ENCODE measurements at places on chromosomes 6 and 20. TPM values are rescaled to one million over a fixed set of nuclear protein-coding genes. Genes with fewer than 3 reads are reported as not detected.
A peak's percentile ranks its signal among the peaks of the same experiment; 100 is the strongest.

Gene IRAK1BP1
- total RNA-seq, result 6.6 TPM

Gene ELOVL4
- 0.38 TPM for total RNA-seq

Gene RHAG
- total RNA-seq, result not detected

Gene STK35
- 16.5 TPM for total RNA-seq

Gene SLCO4A1
- 80.3 TPM for total RNA-seq

Gene CFAP61
- 2.6 TPM for total RNA-seq

Gene GDAP1L1
- not detected for total RNA-seq

Gene C6orf52
- total RNA-seq, result 1.5 TPM

Gene ME1
- total RNA-seq, result 3.3 TPM

Gene BMP5
- total RNA-seq, result 0.76 TPM

Gene NRN1
- 8.5 TPM for total RNA-seq

GRCh38 chr6:131918650-131919355 is 32.4 kb downstream of the CCN2 start:
- H3K27ac ChIP-seq, result no peak overlapping the region
- no peaks in the 10 kb centered on the region for H3K36me3 ChIP-seq
- H3K4me1 ChIP-seq, result no peaks in the 10 kb centered on the region
- DNase-seq, result no peak
- no peak overlapping the region for H3K4me3 ChIP-seq

DNA sequence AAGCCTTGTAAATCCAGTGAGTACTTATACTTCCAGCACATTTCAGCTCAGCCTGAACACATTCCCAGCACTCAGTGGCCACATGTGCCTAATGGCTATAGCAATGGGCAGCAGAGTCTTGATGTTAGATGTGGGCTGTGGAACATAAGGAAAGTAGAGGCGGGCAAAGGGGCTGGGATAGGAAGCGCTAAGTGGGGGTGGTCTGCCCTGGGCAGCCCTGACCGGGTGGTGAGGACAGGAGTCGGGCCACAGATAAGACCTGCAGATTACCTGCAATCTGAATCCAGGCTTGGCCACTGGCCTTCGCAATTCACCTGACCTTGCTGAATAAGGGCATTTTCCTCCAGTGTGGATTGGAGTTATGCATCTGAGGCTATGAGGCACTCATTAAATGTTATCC is 11.1 kb upstream of the HMGA1 start:
- no peaks in the 10 kb centered on the region for H3K4me1 ChIP-seq
- no peak for DNase-seq
- no peaks in the 10 kb centered on the region for H3K27me3 ChIP-seq
- no peak overlapping the region for H3K4me3 ChIP-seq
- no peak overlapping the region for H3K27ac ChIP-seq

DNA sequence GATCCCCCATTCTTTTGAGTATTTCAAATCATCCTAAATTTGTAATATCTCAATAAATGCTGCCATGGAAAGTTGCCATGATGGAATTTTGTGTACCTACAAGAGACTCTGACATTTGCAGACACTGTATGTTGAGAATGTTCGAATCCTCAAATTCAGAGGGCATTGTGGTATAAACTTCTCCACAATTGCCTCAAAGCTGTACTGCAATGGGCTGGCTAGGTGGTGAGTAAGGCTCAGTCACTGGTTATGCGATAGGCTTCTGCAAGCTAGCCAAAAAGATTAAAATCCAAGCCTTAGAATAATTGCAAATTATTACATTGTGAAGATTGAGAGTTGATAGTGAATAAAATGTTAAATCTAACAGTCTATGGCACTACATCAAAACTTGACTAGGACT is 130.2 kb upstream of the CEP162 start:
- no peaks in the 10 kb centered on the region for H3K36me3 ChIP-seq
- H3K4me1 ChIP-seq, result no peaks in the 10 kb centered on the region
- no peaks in the 10 kb centered on the region for H3K27me3 ChIP-seq
- no peak overlapping the region for H3K4me3 ChIP-seq
- no peak for DNase-seq
- no peak overlapping the region for H3K27ac ChIP-seq

GRCh38 chr6:66662196-66662595 is 955.2 kb upstream of the EYS start:
- H3K4me1 ChIP-seq, result no peaks in the 10 kb centered on the region
- peak; percentile 22 for DNase-seq
- H3K27me3 ChIP-seq, result no peaks in the 10 kb centered on the region
- no peaks in the 10 kb centered on the region for H3K36me3 ChIP-seq
- no peak overlapping the region for H3K27ac ChIP-seq

DNA sequence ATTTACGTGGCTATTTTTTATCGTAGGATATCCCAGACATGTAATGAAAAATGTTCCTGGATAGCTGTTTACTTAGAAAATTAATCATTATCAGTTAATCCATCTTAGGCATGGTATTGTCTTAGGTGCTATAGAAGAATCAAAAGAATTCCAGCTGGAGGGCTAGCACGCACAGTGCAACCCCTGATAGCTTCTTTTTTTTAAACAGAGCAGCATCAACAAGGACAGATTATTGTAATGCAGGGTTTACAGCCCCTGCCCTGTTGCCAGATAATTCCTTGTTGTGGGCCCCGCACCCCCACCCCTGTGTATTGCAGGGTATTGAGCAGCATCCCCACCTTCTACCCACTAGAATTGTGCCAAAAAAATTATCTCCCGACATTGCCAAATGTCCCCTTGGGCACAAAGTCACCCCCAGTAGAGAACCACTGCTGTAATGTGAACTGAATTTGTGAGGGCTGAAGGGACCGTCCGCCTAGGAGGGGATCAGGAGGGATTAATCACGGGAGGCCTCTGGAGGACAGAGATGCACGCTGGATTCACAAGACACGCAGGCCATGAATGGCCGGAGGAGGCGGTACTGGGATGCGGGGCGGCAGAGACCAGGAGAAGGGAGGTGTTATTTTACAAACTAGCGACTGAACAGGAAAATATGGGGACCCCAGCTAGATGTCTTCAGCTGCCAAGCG is 174.6 kb downstream of the ZDHHC14 start:
- no peaks in the 10 kb centered on the region for H3K36me3 ChIP-seq
- no peaks in the 10 kb centered on the region for H3K4me1 ChIP-seq
- no peak overlapping the region for H3K27ac ChIP-seq
- no peak overlapping the region for H3K4me3 ChIP-seq
- DNase-seq, result no peak

DNA sequence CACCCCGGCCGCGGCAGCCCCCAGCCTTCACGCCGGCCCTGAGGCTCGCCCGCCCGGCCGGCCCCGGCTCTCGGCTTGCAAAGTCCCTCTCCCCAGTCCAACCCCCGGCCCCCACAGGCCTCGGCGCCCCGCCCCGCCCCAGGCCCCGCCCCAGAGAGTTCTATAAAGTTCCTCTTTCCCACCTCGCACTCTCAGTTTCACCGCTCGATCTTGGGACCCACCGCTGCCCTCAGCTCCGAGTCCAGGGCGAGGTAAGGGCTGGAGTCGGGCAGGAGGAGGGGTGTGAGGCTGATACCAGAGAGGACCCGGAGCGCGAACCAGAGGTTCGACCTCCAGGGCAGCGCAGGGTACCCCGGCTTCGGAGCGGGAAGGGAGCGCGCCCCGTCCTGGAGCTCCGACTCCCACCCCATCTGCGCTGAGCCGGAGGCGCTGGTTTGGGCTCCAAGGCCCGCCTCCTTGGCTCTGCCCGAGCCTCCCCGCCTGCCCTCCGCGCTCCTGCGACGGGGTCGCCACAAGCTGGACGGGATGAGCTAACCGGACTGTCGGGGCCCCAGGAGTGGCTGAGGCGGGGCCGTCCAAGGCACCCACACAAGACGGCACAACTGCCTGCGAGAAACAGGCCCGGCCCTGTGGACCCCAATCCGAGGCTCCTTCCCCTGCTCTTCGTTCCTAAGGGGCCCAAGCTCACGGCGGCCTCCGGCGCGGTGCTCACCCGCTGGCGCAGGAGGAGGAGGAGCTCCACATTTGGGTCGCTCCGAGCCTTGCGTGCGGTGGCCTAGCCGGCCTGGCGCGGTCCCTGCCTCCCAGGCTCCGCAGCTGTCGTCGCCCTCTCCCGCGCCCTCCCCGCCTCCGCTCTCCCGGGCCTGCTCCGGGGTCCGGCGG is at the start of gene IRF4:
Gene IRF4 (plus strand): TSS at position 194 of the 882 bp plus-strand sequence. CDS start 1,401 bp downstream, outside the sequence.
- no peaks in the 10 kb centered on the region for H3K4me1 ChIP-seq
- H3K36me3 ChIP-seq, result no peaks in the 10 kb centered on the region
- H3K4me3 ChIP-seq, result no peak within 1 kb of the TSS

- H3K27me3 ChIP-seq, result no peaks in the 10 kb centered on the region
- no peak overlapping the region for H3K4me3 ChIP-seq
- peaks cover 9% of the 10 kb centered on the region for H3K4me1 ChIP-seq
- peak; percentile 61 for DNase-seq
These were observed 83.4 kb downstream of the JARID2 start for GRCh38 chr6:15329197-15329671.

DNA sequence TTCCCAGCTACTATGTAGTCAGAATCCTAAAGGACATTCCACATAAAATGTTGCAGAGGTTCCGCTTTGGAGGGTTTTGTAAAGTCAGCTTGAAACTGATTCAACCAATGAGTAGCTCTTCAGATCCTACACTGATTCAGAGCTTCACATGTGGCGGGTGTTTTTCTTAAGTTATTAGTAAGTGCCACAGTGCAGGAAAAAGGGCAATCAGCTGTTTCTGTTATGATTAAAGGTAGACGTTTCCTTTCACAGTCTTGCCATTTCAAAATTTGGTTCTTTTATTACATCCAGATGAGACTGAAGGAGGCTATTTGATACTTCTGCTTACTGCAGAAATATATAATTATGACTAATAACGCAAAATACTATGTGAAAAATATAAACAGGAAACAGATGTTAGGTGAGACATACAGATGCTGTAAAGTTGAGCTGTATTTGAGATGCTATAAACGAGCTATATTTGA is 443.9 kb downstream of the CDKAL1 start:
- no peak overlapping the region for H3K4me3 ChIP-seq
- no peak overlapping the region for H3K27ac ChIP-seq
- H3K4me1 ChIP-seq, result no peaks in the 10 kb centered on the region
- H3K36me3 ChIP-seq, result no peaks in the 10 kb centered on the region
- no peaks in the 10 kb centered on the region for H3K27me3 ChIP-seq

- H3K27ac ChIP-seq, result peak overlapping the region; percentile 35
- peaks cover 7% of the 10 kb centered on the region for H3K4me1 ChIP-seq
- no peak for DNase-seq
- H3K27me3 ChIP-seq, result no peaks in the 10 kb centered on the region
- no peaks in the 10 kb centered on the region for H3K36me3 ChIP-seq
These were observed 73.1 kb downstream of the HIVEP2 start for GRCh38 chr6:142871910-142872331.

GRCh38 chr6:39322306-39322850 is at the start of gene KCNK16:
TSS of gene KCNK16 (minus strand) at chr6:39322702. CDS start at chr6:39322540, 162 bp downstream.
- H3K36me3 ChIP-seq, result no peaks in the 10 kb centered on the region
- H3K4me3 ChIP-seq, result no peak within 1 kb of the TSS
- H3K4me1 ChIP-seq, result no peaks in the 10 kb centered on the region

DNA sequence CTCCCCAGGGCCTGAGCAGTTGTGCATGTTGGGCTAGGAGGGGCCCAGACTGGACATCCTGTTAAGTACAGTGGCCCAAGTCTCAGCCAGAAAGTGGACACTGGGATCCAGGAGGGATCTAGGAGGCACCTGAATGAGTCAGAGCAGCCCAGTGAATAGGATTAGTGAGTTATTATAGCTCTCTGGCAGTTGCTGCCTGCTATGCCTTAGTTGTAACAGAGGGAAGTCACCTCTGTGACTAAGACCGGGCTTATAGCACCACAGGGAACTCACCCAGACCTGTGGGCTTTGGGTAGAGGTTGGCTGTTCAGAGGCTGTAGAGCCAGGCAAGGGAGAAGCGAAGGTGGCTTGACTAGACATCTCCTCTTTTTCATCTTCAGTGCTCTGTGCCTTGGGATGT is 39.0 kb upstream of the AAR2 start:
- H3K27me3 ChIP-seq, result no peaks in the 10 kb centered on the region
- peaks cover 47% of the 10 kb centered on the region for H3K36me3 ChIP-seq
- no peak for DNase-seq
- no peaks in the 10 kb centered on the region for H3K4me1 ChIP-seq
- no peak overlapping the region for H3K27ac ChIP-seq
- H3K4me3 ChIP-seq, result no peak overlapping the region

- H3K36me3 ChIP-seq, result no peaks in the 10 kb centered on the region
- H3K27me3 ChIP-seq, result no peaks in the 10 kb centered on the region
- H3K4me1 ChIP-seq, result no peaks in the 10 kb centered on the region
- no peak overlapping the region for H3K4me3 ChIP-seq
These were observed 1207.2 kb upstream of the CITED2 start for GRCh38 chr6:140581601-140582000.

DNA sequence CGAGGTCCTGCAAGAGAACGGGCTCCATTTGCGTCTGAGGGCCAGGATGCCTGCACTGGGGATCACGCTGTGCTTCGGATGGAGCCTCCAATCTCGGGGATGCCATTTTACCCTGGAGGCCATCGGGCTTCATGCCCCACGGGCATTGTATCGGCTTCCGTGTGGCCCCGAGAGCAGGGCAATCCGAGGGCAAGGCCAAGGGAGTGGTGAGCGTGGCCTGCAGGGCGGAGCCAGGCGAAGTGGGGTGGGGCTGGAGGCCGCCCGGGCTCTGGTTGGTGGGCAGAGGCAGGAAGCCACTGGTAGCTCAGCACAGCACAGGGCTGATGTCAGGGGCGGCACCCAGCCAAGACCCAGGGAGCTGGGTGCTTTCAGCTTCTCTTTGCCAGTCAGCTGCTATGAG is 57.5 kb upstream of the BHLHE23 start:
- no peak overlapping the region for H3K4me3 ChIP-seq
- no peaks in the 10 kb centered on the region for H3K27me3 ChIP-seq

DNA sequence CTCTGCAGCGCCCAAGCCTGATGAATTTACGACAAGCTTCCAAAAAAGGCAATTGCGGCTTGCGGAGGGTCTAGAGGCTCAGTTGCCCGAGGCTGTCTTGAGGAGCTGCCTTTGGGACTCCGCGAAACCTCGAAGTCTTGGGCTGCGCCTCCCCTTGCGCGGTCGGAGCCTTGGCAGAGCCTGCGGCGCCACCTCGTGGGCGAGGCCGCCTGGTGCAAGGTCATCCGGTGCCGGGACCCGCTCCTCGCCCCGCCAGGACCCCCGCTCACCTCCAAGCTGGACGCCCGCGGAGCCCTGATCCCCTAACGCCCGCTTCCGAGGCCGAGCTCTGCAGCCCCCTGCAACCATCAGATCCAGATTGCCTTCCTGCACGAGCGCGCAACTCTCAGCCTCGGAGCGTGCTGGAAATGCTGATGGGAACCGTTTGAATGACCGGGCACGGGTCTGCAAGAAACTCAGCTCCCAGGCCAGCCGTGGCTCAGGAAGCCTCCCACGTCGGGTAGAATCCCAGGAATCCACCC is 14.9 kb upstream of the FAM210B start:
- peak; percentile 55 for DNase-seq
- H3K27ac ChIP-seq, result no peak overlapping the region
- H3K36me3 ChIP-seq, result no peaks in the 10 kb centered on the region
- peaks cover 3% of the 10 kb centered on the region for H3K27me3 ChIP-seq
- no peaks in the 10 kb centered on the region for H3K4me1 ChIP-seq
- H3K4me3 ChIP-seq, result no peak overlapping the region

GRCh38 chr6:39695447-39695846 is 29.8 kb downstream of the KIF6 start:
- DNase-seq, result no peak
- H3K4me1 ChIP-seq, result no peaks in the 10 kb centered on the region

DNA sequence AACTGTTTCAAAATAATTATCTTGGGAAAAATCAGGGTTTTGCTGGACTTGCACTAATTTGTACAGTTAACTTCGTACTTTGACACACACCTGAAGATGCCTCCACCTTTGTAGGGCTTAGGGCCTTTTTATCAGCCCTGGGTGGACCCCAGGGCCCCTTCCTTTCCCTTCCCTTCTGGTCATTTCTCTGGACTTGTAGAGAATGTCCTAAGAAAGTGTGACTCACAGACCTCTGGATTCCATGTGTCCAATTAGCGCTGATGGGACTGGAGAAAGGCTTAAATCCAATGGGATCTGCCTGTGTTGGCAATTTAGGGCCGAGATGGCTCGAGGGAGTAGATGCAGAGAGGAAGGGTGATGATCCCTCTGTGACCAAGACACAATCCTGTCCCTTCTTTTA is 9.3 kb downstream of the TRIM15 start:
- H3K27ac ChIP-seq, result no peak overlapping the region
- H3K4me1 ChIP-seq, result no peaks in the 10 kb centered on the region
- H3K36me3 ChIP-seq, result peaks cover 2% of the 10 kb centered on the region
- DNase-seq, result no peak
- H3K27me3 ChIP-seq, result peaks cover 17% of the 10 kb centered on the region
- no peak overlapping the region for H3K4me3 ChIP-seq

All from kidney (tissue), 22 donors.